Right cardiac atrium (tissue), 5 donors: ENCODE measurements at places on chromosomes 12 and 14.

DNA sequence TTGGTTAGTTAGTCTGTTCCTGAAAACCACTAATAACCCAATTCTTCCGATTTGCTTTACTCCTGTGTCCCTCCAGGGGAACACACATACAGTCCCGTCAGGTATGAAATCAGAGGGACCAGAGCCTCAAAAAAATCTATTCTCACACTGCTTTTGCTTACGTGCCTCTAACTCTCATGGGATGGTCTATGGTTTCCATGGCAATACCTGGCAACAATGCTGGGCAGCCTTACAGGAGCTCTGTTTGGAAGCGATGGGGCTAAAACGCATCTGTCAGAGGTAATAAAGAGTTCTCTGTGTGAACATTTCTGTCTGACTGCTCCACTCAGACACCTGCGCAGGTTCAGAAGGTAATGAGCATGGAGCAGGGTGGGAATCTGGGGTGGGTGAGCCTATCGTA, 376.2 kb downstream of the GXYLT1 start:
- DNase-seq, result no peak

GRCh38 chr14:69652942-69653684, 41.7 kb downstream of the SUSD6 start:
- no peak for DNase-seq

DNA sequence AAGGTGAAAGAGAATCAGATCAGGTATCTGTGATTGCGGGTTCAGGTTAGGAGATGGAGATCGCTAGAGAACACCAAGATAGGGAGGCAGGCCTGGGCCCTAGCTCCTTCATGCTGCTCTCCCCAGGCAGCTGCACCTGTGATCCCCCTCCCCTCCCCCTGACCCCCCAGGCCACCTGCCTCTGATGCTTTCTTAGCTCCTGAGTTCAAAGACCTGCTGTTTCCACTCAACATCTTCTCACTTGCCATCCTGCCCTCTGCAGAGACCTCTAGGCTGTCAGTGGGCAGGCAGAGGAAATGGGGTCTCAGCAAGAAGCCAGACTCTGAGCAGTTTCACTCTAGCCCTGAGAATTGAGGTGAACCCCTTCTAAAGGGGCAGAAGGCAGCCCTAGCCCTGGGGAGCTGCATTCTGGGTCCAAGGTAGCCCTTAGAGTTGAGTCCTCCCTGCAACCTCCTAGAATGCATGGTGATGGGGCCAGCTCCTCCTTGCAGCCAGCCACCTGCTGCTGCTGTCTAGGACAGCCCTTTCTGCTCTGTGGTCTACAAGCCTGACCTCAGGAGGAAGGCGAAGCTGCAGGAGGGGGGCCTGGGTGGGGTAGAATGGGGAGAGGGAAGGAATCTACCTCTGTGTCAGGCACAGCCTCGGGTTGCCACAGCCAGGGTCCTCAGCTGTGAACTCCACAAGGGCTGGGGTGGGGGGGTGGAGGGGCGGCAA, 6.4 kb upstream of the SLC48A1 start:
- no peak for DNase-seq

DNA sequence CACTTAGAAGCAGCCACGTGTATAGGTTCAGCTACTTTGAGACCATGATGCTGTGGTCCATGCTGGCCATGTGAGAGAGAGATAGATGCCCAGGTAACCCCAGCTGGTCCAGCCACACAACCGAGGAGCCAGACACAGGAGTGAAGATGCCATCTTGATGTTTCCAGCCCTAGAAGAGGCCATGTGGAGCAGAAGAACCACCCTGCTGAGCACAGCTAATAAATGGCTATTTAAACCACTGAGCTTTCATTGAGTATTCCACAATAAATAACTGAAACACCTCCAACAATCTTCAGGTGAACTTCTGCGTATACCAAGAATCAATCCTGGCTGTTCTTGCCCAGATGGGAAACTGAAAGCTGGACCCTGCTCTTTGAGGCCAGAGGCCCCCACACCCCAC, 84.0 kb upstream of the GSC start:
- no peak for DNase-seq

DNA sequence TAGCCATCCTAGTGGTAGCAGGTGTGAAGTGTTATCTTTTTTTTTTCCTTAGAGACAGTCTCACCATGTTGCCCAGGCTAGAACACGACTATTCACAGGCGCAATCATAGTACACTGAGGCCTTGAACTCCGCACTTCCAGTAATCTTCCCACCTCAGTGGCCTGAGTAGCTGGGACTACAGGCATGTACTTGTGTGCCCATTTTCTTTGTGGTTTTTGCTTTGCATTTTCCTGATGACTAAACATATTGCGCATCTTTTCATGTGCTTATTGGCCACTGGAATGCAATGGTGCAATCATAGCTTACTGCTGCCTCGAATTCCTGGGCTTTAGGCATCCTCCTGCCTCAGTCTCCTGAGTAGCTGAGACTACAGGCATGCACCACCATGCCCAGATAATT, 33.3 kb upstream of the GCH1 start:
- DNase-seq, result no peak

DNA sequence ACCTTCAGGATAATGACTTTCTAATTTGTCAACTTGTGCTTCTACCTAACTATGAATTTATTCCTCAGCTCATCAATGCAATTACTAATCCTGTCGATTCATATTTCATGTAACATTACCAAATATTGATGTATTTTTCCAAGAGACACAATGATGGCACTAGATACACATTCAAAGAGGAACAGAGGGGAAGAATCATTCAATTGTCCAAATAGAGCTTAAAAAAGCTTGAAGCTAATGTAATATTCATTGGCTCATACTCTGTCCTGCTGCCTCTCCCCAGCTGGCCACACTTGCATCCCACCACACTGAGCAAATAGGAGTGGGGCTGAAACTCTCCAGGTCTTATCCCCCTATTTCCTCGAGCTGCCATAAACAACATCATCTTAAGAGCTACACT, 9.3 kb downstream of the TESPA1 start:
- no peak for DNase-seq
